ENCODE measurements at places on chromosomes 3 and 15.

DNA sequence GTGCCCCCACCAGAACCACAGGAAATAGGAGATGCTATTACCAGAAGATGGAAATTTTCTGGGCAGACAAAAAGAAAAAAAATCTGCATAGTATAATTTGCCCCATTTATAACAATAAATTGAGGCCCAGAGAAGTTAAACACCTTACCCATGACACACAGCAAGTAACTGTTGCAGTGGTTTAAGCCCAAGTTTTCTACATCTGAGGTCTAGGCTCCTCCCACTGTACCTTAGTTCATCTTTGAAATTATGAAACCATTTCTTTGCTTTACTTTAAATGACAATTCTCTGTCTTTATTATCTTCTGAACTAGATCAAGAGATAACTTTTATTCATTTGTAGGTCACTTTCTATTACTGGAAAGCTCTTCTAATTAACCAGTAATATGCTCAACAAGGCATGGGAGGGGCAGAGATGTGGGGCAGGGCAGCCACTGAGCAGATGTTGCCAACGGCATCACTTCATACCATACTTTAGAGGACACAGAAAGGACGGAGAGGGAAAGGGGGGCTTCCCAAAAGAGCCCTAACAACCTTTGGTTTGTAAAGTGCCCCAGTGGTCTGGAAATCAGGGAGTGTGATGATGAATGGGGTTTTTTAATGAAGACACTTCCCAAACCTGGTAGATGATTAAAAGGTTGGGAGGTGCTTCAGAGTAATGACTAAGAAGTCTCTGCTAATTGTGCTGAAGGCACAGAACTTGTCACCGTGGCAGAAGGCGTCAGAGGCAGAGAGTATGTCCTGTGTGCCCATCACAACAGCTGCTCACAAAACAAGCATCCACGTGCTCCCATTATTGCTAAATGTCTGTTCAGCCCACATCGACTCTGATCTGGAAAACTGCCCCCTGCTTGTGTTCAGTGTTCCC, 342.5 kb downstream of the SHQ1 start:
- DNase-seq: no peak

- no peak for DNase-seq
These were observed 1.4 kb downstream of the PPM1L start for GRCh38 chr3:160757233-160758106.

GRCh38 chr3:71238355-71238757, 345.2 kb downstream of the FOXP1 start:
- DNase-seq: no peak

DNA sequence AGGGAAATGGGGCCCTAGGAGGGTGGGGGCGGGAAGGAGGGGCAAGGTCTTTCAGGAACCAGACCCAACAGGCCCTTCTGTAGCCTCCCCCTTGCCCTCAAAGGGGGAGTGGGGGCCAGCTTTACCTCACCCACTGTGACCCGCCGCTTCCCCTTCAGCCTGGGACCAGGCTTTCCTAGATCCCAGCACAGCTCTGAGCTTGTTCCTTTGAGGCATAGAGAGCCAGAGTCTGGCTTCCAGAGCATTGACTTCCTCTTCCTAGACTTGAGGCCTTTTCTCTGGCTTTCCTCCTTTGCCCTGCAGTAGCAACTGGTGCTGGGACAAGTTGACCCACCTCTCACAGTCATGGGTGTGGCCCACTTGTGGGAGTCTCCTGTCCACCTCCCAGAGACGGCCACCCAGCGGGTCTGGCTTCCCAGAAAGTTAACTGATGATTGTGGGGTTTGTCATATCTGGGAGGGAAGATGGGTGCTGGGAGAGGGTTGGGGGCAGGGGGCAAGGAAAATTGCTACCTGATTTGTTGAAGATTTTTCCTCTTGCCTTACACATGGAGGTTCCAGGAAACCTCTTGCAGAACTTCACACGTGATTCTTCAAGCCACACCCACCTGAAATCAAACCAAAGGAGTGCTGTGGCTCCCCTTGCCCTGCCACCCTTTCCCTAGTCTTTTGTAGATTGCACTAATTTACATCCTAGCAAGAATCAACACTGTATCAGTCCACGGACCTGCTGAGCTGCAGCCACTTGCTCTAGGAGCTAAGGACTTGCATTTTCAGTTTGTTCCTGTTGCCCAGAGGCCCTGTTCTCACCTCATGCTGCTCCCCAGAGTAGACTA, 4.1 kb upstream of the CHST14 start:
- no peak for DNase-seq

DNA sequence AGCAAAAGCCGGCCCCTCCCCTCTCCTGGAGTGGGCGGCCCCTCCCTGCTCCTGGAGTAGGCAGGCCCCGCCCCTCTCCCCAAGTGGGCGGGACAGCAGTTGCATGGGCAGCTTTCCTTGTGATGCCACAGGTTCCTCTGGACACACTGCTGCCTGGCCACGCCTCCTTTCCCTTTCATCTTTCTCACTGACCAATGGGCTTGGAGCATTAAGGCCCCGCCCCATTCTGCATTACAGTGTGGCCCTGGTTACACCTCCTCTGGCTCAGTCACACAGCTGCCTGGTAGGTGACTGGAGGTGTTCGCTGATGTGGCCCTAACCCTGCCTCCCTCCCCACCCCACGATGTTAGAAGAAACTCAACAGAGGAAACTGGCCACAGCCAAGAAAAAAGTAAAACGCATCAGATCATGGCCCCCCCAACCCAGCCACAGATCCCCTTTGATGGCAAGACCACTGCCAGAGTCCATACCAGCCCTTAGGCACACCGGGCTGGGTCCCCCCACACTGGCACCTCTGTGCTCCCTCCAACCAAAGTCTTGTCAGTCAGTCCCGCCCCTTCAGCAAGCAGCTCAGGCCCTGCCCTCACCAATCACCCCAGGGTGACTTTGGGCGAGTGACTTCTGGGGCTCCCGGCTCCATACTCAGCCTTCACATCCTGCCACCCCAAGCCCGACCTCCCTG, 84.3 kb downstream of the ADAMTS7 start:
- peak; percentile 63 for DNase-seq

DNA sequence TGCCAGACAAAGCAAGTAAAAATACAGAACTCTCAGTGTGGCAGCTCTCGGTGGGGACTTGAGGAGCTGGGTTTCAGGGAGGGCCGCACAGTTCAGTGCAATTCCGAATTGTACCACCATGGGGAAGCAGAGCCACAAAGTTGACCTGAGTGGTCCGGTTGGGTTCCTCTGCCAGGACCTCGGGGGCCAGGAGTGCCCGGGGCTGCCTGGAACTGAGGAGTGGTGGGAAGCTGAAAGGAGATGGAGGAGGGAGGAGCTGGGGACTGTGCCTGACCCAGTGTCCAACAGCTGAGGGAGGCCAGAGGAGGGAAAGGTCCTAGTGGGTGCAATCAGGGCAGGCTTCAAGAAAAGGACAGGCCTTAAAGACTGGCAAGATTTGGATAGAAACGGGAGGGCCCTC, 32.2 kb upstream of the TRH start:
- DNase-seq: peak; percentile 68

DNA sequence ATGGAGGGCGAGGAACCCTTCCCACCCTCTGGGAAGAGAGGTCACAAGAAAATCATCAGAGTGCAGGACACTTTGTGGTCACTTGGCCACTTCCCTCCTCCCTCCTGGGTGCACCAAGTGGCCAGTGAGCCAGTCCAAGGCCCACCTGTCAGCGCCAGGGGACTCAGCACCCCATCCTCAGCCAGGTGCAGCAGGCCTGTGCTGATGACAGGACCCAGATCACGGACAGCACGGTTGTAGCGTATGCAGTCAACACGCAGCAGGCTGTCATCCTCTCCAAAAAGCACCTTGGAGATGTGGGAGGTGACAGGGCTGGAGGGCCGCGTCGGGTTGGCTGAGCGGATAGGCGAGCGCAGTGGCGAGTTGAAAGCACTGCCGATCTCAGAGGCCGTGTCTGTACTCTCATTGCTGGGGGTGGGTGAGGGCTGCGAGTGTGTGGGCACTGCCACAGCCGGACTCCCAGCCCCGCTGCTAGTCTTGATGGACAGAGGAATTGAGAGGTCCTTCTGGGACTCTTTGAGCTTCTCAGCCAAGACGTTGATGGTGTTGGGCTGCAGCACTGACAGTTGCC, 41.5 kb downstream of the SEMA3G start:
- DNase-seq: no peak

- DNase-seq: no peak
These were observed 53.1 kb downstream of the FAM98B start for GRCh38 chr15:38506997-38507396.

- no peak for DNase-seq
These were observed 25.3 kb downstream of the RAD18 start for GRCh38 chr3:8938021-8938420.

DNA sequence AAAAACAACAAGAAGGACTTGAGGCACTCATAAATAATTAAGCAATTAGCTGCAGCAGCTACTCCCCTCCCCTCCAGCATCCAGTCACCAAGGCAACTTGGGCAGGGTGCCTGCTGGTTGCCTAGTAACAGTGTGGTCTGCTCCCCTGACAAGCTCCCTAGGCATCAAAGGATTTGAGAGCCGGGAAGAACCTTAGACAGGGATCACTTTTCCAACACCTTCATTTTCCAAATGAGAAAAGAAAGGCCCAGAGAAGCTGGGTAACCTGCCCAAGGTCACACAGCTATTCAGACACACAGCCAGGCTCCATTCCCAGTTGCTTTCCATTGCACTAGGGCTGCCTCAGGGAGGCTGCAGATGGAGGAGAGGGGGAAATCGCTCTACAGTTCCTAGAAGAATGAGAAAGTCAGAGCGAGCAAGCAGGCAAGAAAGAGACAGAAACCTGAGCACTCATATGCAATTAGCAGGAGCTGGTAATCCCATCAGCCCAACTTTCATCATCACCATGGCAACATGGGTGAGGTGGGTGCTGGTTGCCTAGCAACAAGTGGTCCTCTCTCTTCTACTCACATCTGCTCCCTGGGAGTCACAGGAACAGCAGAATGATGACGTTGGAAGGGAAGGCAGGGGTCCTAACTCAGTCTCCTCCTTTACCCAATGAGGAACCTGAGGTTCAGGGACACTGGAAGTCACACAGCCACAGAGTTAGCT, 3.6 kb upstream of the EIF4E3 start:
- no peak for DNase-seq

GRCh38 chr15:69341356-69341755, 42.6 kb downstream of the PAQR5 start:
- DNase-seq: no peak

- no peak for DNase-seq
These were observed 7.8 kb downstream of the ADAMTS17 start for GRCh38 chr15:100334015-100334414.

- DNase-seq: no peak
These were observed 152.8 kb downstream of the ARRDC4 start for GRCh38 chr15:98113327-98113726.

DNA sequence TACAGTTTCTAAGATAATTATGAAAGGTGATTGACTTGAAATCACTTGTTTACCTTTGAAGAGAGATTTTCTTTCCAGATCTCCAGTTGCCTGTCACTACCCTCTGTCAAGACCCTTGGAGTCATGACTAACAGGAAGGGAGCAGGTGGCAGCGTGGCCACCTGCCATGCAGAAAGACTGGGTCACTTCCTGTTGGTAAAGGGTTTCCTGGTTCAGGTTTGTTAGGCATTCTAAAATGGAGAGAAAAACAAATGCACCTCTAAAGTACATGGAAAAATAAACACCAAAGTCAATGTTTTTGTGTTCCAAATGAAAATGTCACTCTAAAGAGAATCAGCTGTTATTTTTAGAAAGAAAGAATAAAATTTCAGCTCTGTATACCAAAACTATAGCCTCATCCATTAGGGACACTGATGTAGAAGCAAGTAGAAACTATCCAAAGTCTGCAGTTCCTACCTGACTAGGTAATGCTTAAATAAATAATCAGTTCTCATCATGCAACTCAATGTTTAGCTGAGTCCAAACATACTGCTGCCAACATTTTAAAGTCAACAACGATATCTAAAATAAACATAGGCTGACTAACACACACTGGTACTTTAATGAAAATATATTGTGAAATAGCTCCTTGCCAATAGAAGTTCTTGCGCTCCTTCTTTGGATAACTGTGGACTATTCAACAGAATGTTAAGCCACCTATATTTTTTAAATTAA, 23.9 kb upstream of the TM4SF1 start:
- no peak for DNase-seq

GRCh38 chr15:42695527-42696071, 41.3 kb downstream of the CDAN1 start:
- DNase-seq: no peak

- DNase-seq: peak; percentile 80
These were observed 40.5 kb downstream of the TRAT1 start for GRCh38 chr3:108862865-108863798.

DNA sequence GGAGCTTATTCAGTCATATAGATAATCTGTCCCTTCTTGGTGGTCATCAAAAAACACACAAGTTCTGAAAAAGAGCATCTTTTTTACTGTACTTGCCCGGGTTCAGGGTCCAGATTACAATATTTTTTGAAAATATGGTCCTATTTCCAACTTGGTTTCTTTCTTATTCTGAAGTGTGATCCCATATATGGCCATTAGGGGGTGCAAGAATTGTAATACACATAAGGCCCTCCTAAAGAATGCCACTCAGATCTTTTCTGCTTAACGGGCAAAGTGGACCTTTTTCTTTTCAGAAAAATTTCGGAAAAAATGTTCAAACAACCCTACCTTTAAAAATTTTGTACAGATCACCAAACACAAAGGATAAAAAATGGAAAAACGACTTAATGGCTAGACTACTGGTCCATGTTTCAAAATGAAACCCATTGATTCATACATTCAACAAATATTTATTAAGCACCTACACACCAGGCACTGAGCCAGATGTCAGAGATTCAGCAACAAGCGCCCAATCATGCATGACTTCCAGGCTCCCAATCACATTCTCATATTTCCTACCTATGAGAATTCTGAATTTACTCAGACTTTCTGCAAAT, 102.0 kb upstream of the MYRIP start:
- peak; percentile 23 for DNase-seq

DNA sequence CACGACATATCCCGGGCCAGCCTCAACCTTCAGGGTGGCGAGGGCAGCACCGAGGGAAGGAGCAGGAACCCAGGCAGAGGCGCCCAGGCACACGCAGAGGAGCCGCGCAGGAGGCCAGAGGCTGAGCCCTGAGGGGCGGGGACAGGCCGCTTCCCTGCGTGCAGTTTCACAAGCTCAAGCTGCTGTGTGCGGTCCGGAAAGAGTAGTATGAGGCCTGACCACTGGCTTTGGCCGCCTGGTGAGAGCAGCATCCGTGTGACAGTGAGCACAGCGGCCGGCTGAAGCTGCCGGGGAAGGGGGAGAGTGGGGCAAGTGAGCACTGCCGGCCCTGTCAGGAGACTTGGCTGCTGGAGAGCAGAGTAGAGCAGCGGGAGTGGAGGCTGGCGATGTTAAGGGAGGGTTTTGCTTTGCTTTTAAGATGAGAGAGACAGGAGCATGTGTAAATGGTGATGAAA, 8.7 kb downstream of the ZDHHC19 start:
- no peak for DNase-seq

DNA sequence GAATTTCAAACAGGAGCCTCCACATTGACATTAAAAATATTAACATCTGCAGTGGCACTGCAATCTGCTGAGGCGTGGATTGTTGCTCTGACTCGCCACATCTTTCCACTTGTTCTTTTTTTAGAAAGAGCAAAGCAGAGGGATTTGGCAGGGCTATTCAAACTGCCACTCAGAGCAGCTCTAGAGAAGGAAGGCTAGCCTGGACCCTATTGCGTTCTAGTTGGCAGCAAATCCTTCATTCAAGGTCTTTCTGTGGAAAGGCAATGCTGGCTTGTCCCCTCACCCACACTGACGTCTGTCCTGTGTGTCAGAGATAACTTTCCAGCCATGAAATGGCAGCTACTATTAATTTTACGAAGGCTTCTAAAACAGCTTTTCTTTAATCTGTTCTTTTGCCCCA, 483.2 kb upstream of the SGO1 start:
- no peak for DNase-seq

- no peak for DNase-seq
These were observed 16.0 kb downstream of the TM2D3 start for GRCh38 chr15:101635944-101636727.
